ENCODE measurements at places on chromosomes 2 and 18. TPM values are rescaled to one million over a fixed set of nuclear protein-coding genes. Genes with fewer than 3 reads are reported as not detected.

Gene IL1A
- total RNA-seq = 4.5 TPM

GRCh38 chr2:127859712-127860085 is 1.7 kb upstream of the POLR2D start:
- no peak for DNase-seq

Gene CDH7
- 0.19 TPM for total RNA-seq

GRCh38 chr2:16665748-16666448 is at the start of gene CYRIA:
Gene CYRIA (minus strand): TSS chr2:16665834. CDS start chr2:16588119, 77,715 bp downstream.
- DNase-seq = no peak

- DNase-seq = no peak
Observed at GRCh38 chr2:41543726-41544125, 504.1 kb upstream of the PKDCC start.

Gene COLEC11
- total RNA-seq = 0.29 TPM

DNA sequence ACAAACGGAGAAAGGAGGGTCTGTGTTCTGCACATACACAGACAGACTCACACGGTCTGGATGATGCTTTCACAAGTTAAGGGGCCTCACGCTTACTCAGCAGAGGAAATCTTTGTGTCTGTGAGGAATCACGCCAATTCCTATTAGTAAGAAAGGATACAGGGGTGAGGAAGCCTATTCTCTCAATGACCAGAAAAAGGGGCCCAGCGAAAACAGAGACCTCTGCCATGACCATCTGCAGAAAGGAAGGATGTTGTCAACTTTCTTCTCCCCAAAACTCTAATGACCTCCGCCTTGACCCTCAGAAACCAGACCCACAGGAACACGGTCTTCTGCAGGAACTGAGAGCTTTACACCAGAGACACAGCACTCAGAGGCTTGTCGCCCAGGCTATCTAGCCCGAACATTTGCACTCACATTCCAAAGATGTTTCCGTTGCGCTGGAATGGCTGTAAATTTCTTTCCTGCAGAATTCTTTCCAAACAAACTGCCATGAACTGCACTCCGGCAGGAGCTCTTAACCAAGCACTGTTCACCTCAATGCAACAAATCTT is 186.3 kb downstream of the TCF4 start:
- peak; percentile 94 for DNase-seq

Gene KCNK3
- 0.53 TPM for total RNA-seq

GRCh38 chr18:62522178-62522503 is 684 bp upstream of the ZCCHC2 start:
- DNase-seq = no peak

Gene FBXO48
- 0.19 TPM for total RNA-seq

Gene ABCG8
- not detected for total RNA-seq

DNA sequence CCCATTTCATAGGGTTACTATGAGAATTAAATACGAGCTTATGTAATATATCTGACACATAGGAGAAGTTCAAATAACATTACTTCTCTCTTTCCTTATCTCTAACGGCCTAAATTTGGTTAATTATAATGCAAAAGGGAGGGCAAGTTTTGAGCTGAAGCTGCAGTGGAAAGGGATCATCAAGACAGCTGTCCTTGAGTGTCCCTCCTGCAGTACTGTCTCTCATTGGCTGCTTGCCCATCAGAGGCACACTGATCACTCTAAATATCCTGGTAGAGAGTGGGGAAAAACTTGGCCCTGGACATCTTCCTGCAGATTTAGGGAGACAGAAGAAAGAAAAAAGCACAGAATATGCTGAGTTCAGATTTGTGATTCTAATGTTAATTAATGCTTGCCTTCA is 186.0 kb downstream of the CAMKMT start:
- no peak for DNase-seq

Gene ZNF804A
- 0.82 TPM for total RNA-seq
